ENCODE measurements at places on chromosomes 13 and 19. TPM values are rescaled to one million over a fixed set of nuclear protein-coding genes. Genes with fewer than 3 reads are reported as not detected.

FOXA3 gene
- polyA plus RNA-seq, result not detected

FAM216B gene
- not detected for polyA plus RNA-seq

HRC gene
- polyA plus RNA-seq, result not detected

C19orf47 gene
- 8.5 TPM for polyA plus RNA-seq

DNA sequence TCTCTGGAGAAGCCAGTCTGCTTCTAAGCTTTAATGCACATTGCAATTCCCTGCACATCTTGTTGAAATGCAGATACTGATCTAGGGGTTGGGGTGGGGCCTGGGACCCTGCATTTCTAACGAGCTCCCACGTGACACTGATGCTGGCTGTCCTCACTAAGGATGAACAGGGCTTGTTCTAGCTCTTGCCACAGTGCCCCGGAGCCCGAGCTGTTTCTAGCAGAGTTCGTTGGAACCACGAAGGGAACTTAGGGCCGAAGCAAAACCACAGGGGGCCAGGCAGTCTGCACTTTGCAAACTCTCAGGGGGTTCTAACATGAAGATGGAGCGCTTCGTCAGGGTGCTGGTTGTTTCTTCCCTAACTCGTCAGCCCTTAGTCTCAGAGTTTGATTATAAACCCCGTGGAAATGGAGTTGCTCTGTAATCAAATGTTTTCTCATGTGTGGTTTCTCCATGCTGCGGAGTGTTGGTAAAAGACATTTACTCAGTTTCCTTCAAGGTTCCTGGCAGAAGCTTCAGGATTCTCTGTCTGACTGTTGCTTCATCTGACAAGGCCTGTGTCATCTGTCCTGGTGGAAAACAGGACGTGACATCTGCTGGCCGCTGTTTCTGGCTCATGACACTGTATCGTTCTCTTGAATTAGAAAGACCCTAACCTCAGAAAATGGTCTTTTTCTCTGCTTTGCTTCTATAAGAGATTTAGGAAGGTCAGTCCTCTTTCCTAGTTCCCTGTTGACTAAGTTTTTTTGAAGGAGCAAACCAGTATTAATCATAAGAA, 221.5 kb downstream of the TEX29 start:
- peaks cover 26% of the 10 kb centered on the region for H3K27me3 ChIP-seq
- H3K27ac ChIP-seq, result no peak overlapping the region
- H3K4me1 ChIP-seq, result no peaks in the 10 kb centered on the region

GRCh38 chr13:111923439-111923838, 143.5 kb upstream of the SOX1 start:
- H3K27ac ChIP-seq, result no peak overlapping the region
- no peaks in the 10 kb centered on the region for H3K4me1 ChIP-seq
- H3K27me3 ChIP-seq, result peaks cover 5% of the 10 kb centered on the region
- no peak overlapping the region for H3K4me3 ChIP-seq

DNA sequence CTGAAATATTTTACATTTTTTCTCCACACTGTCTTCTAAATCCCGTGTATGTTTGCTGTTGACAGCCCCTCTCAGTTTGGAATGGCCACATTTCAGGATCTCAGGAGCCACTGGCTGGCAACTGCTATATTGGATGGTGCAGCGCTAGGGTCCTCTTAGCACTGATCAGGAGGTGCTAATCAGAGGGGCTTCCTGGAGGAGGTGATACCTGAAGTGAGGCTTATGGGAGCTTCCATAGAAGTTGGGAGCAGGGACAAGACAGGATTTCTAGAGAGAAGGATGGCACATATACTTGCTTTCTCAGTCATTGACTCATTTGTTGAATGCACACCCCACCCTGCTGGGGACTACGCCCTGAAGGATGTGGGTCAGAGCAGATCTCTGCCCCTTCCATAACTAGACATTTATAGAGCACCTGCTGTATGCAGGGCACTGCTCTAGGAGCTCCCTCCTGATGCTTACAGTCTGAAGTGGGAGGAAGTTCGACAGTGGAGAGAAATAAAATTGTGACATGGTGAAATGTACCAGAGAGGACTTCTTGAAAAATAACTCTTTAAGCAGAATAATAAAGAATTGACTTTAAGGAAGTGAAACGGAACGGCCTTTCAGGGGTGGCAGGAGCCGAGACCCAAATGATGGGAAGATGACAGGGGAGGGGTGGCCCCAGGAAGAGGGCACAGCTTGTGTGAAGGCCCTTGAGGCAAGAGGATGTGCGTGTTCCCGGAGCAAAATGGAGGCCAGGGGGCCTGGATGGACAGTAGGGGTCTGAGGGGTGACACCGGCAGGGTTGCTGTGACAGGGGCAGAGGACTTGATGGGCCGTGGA, 13.1 kb downstream of the AP2A1 start:
- DNase-seq, result peak; percentile 17
- peaks cover 11% of the 10 kb centered on the region for H3K36me3 ChIP-seq
- H3K27me3 ChIP-seq, result no peaks in the 10 kb centered on the region

- peaks cover 44% of the 10 kb centered on the region for H3K27me3 ChIP-seq
- H3K27ac ChIP-seq, result peak overlapping the region; percentile 42
- H3K4me3 ChIP-seq, result no peak overlapping the region
These were observed 9.5 kb upstream of the AMER2 start for GRCh38 chr13:25181597-25181996.

GRCh38 chr13:101529422-101529821, 76.9 kb downstream of the ITGBL1 start:
- no peaks in the 10 kb centered on the region for H3K36me3 ChIP-seq
- no peaks in the 10 kb centered on the region for H3K27me3 ChIP-seq
- H3K4me3 ChIP-seq, result no peak overlapping the region
- DNase-seq, result no peak
- H3K27ac ChIP-seq, result no peak overlapping the region

DNA sequence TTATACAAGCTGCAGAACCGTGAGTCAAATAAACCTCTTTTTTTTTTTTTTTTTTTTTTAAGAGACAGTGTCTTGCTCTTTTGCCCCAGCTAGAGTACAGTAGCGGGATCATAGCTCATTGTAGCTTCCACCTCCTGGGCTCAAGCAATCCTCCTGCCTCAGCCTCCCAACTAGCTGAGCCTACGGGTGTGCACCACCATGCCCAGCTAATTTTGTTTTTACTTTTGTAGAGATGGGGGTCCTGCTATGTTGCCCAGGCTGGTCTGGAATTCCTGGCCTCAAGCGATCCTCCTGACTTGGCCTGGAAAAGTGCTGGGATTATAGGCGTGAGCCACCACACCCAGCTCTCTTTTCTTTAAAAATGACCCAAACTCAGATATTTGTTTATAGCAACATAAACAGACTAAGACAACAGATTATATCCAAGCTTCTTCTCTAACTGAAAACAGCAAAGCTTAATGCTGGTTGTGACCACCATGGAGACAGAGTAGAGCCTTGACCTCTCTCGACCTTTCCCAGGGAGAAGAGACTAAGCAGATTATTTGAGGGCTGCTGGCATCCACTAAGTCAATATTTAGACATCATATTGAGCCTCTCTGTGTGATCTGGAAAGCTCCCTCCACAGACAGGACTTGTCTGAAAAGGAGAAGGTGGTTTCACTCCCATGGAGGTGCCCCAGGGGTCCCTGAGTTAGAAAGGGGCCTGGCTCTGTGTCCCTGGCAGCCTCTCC, 150.0 kb downstream of the KCTD15 start:
- peaks cover 18% of the 10 kb centered on the region for H3K27me3 ChIP-seq
- H3K4me3 ChIP-seq, result no peak overlapping the region
- no peak for DNase-seq
- no peaks in the 10 kb centered on the region for H3K36me3 ChIP-seq
- no peak overlapping the region for H3K27ac ChIP-seq
- no peaks in the 10 kb centered on the region for H3K4me1 ChIP-seq

DNA sequence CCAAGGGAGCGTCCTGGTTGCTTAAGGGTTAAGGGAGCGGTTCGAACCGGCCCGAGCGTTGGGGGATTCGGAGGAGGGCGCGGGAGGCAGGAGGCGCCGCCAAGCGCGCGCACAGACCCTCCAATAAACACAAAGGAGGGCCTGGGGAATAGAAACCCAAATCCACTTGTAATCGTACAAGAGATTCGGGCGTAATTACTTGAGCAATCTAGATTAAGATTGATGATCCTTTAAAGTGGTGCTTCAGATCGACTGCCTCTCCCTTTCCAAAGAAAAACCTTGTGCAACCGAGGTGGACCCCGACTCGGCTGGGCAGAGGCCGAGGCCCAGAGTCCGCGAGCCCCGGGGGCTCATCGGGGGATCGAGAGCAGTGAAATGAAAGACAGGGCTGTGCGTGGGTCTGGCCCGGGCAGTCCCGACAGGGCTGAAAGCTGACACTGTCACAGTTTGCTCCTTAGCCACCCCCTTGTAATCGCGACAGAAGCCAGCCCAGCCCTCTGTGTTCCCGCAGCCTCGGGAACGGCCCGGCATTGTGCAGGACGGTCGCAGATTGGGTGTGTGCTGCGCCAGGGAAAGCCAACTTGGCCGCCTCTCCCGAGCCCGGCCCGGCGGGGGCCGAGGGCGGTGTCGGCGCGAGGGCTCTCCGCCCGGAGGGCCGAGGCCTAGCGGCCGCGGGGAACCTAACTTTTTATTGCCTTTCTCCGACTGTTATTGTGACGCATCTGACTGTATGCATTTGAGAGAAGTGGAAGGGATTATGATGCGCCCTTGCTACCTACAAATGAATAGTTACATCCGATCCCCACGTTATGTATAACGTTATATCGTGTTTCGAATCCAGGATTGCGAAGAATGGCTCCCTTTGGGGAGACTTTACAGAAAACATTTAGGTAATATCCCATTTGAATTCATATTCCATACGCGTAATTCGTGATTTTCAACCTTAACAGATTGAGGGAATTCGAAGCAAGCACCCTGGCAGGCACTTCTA, 5.5 kb downstream of the MAB21L1 start:
- no peak overlapping the region for H3K27ac ChIP-seq
- peaks cover 28% of the 10 kb centered on the region for H3K4me1 ChIP-seq
- peaks cover 46% of the 10 kb centered on the region for H3K27me3 ChIP-seq
- DNase-seq, result no peak
- H3K36me3 ChIP-seq, result peaks cover 10% of the 10 kb centered on the region
- H3K4me3 ChIP-seq, result no peak overlapping the region

- H3K36me3 ChIP-seq, result no peaks in the 10 kb centered on the region
- no peak overlapping the region for H3K27ac ChIP-seq
- peaks cover 6% of the 10 kb centered on the region for H3K27me3 ChIP-seq
- H3K4me1 ChIP-seq, result no peaks in the 10 kb centered on the region
These were observed 15.2 kb upstream of the PABPC3 start for GRCh38 chr13:25080773-25081172.

- peak within 1 kb of the TSS; percentile 71 for H3K4me3 ChIP-seq
These were observed at the start of gene ADAMTS10 for GRCh38 chr19:8610041-8610935. Gene ADAMTS10, minus strand, starts transcription at chr19:8610715. Its CDS starts 5,005 bp downstream, at chr19:8605710.

GRCh38 chr13:46057256-46058015, 4.9 kb upstream of the ZC3H13 start:
- H3K4me1 ChIP-seq, result peaks cover 5% of the 10 kb centered on the region
- H3K4me3 ChIP-seq, result no peak overlapping the region
- no peak for DNase-seq
- H3K27me3 ChIP-seq, result peaks cover 12% of the 10 kb centered on the region
- H3K27ac ChIP-seq, result no peak overlapping the region

DNA sequence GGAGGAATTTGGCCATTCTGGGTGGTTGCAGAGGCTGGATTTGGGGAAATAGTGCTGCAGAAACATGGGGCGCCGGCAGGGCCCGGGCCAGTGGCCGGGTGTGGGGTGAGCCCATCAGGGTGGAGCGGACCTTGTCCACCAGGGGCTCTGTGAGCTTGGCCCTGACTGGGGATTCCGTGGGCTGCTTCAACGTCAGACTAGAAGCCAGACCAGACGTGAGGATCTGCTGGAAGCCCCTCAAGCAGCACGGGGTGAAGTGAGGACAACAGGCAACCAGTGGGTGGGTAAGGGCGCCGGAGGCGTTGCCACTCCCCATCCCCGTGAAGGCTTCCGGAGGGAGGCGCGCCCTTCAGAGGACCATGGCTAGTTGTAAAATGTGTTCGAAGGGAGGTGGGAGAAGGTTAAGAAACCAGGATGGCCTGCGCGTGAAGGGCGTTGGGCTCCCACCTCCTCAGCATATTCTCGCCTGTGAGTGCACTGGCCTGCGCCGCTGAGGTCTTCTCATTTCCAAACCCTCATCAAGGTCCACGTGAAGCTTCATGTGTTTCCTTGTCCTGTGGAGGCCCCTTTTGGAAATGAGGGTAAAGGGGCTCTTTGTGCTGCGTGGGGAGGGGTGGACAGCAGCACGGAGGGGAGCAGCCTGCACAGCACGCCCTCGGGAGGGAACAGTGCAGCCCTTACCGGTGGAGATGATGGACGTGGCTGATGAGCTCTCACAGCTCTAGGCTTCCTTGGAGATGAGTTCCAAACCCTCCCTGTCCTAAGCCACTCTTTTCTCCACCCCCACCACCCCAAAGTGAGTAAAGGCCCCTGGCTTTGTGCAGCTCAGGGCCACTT, 8.3 kb downstream of the TEX29 start:
- no peak overlapping the region for H3K27ac ChIP-seq
- peaks cover 15% of the 10 kb centered on the region for H3K36me3 ChIP-seq
- no peak for DNase-seq
- H3K4me3 ChIP-seq, result no peak overlapping the region
- no peaks in the 10 kb centered on the region for H3K27me3 ChIP-seq
- H3K4me1 ChIP-seq, result no peaks in the 10 kb centered on the region

GRCh38 chr13:21910546-21910945, 239.7 kb downstream of the FGF9 start:
- no peak overlapping the region for H3K4me3 ChIP-seq
- DNase-seq, result no peak
- no peak overlapping the region for H3K27ac ChIP-seq
- H3K27me3 ChIP-seq, result no peaks in the 10 kb centered on the region
- no peaks in the 10 kb centered on the region for H3K4me1 ChIP-seq
- no peaks in the 10 kb centered on the region for H3K36me3 ChIP-seq

- H3K27me3 ChIP-seq, result peaks cover 5% of the 10 kb centered on the region
- no peaks in the 10 kb centered on the region for H3K4me1 ChIP-seq
- DNase-seq, result peak; percentile 39
- H3K27ac ChIP-seq, result peak overlapping the region; percentile 35
These were observed 1.4 kb downstream of the PEG3 start for GRCh38 chr19:56838909-56839651.

GRCh38 chr13:73715911-73716510, 418.2 kb downstream of the KLF12 start:
- H3K27me3 ChIP-seq, result no peaks in the 10 kb centered on the region
- H3K4me3 ChIP-seq, result no peak overlapping the region
- DNase-seq, result no peak
- H3K27ac ChIP-seq, result peak overlapping the region; percentile 92
- peaks cover 25% of the 10 kb centered on the region for H3K4me1 ChIP-seq

DNA sequence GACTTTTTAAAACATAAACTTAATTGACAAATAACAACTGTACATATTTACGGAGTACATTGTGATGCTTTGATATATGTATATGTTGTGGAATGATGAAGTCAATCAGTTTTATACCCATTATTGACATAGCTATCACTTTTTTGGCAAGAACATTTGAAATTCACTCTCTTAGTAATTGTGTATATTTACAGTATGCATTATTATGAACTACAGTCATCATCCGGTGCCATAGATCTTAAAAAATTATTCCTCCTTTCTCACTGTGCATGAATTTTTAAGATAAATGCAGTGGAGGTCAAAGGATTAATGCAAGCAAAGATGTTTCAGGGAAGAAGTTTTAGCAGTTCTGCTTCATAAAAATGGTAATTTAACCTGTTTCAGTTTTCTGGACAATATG, 8.0 kb upstream of the VN1R4 start:
- no peak overlapping the region for H3K27ac ChIP-seq
- H3K36me3 ChIP-seq, result no peaks in the 10 kb centered on the region
- no peak for DNase-seq
- H3K4me1 ChIP-seq, result no peaks in the 10 kb centered on the region
